Right lung (tissue), 10 donors: ENCODE measurements at places on chromosomes 7 and 10. TPM values are rescaled to one million over a fixed set of nuclear protein-coding genes. Genes with fewer than 3 reads are reported as not detected.

The TMEM178B gene
- 5.2 TPM for polyA plus RNA-seq

The GIMAP5 gene
- polyA plus RNA-seq, result 14.4 TPM

The SPAG6 gene
- 1.9 TPM for polyA plus RNA-seq

The CHAT gene
- polyA plus RNA-seq, result not detected

The GPR15LG gene
- not detected for polyA plus RNA-seq

The SLC13A1 gene
- polyA plus RNA-seq, result not detected

The ATE1 gene
- polyA plus RNA-seq, result 40.1 TPM

The TUBAL3 gene
- polyA plus RNA-seq, result not detected

The SLC26A3 gene
- polyA plus RNA-seq, result not detected

The ASIC3 gene
- polyA plus RNA-seq, result 4.9 TPM

The ODAD2 gene
- 5.1 TPM for polyA plus RNA-seq

The BEND7 gene
- 15.1 TPM for polyA plus RNA-seq

The HABP2 gene
- polyA plus RNA-seq, result 0.15 TPM

The ZNF727 gene
- polyA plus RNA-seq, result 0.30 TPM

The IL6 gene
- 0.96 TPM for polyA plus RNA-seq

- DNase-seq, result no peak
Observed at GRCh38 chr7:18896343-18896975, 221.0 kb downstream of the TWIST1 start.

DNA sequence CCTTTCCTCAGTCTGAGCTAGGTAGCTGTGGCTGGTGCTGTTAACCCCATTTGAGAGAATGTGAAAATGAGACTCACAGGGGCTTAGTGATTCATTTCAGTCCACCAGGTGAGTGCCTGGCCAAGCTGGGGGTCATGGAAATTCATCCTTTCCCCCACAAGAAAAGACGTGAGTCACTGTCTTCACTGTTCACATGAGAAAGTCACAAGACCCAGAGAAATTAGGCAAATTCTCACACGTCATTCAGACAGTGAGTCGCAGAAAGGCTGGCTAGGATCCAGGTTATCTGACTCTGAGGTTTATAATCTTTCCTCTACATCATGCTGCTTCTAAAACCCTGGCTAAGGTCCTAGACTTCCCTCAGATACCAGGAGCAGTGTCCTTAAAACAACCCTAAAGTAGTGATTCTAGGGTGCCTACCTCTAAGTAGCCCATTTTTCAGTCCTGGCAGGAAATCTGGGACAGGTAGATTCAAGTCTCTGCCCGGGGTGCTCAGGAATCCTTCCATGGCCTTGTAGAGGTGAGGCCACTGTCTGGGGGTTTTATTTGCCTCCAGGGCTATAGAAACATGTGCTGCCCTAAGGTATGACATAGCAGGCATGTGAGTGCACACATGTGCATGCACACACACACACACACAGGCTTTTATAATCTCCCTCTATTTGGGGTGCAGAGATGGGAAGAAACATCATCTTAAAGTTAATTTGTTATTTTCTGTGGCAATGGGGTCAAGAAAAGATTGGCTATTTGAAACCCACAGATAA is 427.9 kb upstream of the CELF2 start:
- DNase-seq, result peak; percentile 41

GRCh38 chr7:19677180-19677579 is 31.7 kb downstream of the POLR1F start:
- no peak for DNase-seq

DNA sequence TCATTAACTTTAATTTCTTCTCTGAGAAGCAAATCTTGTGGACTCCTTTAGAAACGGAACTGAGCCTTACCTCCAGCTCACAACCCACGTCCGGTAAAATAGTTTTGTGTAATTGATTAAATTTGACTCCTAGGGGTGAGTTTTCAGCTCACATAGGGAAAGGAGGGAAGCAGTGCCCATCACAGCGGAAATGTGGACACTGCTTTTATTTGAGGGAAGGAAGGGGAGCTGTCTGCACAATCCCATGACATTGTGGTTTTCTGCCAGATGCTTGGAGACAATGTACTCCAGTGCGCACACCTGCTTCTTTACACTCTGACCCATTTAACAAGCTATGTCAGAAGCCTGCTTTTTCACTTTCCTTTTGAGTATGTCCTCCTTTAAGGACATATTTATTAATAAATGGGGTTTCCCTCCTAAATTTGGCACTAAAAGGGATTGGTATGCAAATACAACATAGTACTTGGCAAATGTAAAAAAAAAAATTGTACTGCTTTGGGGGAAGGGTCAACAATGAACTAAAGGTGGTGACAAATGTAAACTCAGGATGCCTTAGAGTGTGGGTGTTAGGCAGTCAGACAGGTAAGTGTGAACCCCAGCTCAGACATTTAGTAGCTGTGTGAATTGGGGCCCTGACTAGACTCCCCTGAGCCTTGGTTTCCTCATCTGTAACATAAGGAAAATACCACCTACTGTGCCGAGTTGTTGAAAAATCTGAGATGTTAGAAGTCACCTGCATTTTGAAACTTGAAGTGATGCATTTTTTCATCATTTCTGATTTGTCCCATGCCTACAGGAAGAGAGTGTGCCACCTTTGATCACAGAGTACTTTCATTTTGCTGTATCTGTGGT is 90.2 kb upstream of the KLF6 start:
- no peak for DNase-seq

- no peak for DNase-seq
Observed at GRCh38 chr10:127003032-127003685, 97.9 kb downstream of the DOCK1 start.

GRCh38 chr7:88386665-88387156 is 80.0 kb upstream of the STEAP4 start:
- no peak for DNase-seq

- DNase-seq, result no peak
Observed at GRCh38 chr10:74949034-74949832, 122.8 kb downstream of the KAT6B start.

GRCh38 chr7:115009139-115009538 is 87.2 kb downstream of the MDFIC start:
- DNase-seq, result no peak

GRCh38 chr10:44244745-44245600 is 139.9 kb downstream of the CXCL12 start:
- DNase-seq, result no peak

DNA sequence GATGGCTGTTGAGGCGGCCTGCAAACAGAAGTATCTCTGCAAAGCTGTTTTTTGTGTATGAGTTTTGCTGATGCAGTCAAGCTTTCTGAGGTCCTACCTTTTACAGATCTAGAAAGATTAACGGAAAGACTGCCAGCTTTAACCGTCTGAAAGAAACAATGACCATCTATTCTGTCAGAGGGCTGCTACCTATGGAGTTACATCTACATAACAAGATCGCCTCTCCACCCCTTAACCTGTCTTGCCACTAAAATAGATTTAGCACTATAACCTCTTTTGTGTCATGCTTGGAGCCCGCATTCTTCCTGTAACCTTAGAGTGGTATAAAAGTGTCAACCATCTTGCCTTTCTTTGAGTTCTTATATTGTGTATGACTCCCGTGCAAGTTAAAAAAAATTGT is 291.2 kb downstream of the POM121L12 start:
- no peak for DNase-seq

DNA sequence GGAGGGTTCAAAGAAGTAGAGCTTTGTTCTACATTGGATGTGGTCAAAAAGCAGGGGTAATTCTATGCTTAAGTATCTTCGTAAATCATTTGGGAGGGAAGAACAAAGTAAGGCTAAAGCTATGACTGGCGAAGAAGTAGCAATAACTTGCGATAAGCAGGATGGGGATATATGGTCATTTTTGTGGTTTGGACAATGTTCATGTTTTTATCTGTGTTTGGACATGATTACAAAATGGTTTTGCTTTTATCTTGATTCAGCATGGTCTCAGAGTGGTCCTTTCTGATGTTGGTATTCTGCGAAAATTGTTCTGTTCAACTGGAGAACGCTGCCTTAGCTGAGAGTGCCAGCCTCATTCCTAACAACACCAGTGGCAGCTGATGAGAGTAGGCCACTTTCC is 208.8 kb downstream of the SEMA3A start:
- no peak for DNase-seq

DNA sequence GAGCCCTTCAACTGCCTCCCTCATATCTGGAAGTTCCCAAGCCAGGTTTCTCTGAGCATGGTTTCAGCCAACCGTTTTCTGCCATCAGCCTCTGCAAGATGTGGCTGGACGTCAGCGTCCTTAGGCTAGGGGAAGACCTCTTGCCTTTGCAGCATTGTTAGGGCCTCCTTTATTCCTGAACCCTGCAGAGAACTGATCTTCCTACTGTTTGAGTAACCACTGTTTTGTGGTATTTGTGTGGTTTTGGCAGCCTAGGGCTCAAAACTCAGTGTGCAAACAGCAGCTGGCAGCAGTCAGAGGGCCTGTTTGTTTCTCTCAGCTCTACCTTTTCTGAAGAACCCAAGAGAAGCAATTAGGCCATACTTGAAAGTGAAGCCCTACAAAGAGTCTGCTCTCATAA is 83.4 kb upstream of the SEMA3E start:
- no peak for DNase-seq

- no peak for DNase-seq
Observed at GRCh38 chr7:26919906-26920493, 55.6 kb upstream of the SKAP2 start.

DNA sequence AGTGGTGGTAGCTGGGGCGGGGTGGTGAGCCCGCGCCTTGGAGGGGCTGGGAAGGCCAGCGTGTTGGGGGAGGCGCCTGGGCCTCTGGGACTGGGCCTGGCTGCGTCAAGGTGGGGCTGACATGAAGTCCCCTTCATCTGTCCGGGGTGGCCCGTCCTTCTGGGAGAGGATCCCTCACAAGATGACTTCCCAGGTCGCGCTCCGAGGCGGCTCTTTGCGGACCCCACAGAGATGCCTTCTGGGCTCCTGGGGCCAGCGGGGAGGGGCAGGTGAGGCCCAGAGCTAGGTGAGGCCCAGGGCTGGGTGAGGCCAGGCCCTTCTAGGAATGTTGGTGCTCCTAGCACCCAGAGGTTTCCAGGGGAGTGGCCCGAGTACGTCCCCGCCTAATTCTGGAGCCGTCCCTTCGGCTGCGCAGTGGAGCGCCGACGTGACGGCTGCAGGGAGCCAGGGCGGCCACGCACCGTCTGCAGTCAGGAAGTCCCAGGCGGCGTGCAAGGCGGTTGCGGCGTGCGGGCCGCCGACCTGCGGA is 58.2 kb upstream of the NUPR2 start:
- DNase-seq, result no peak

DNA sequence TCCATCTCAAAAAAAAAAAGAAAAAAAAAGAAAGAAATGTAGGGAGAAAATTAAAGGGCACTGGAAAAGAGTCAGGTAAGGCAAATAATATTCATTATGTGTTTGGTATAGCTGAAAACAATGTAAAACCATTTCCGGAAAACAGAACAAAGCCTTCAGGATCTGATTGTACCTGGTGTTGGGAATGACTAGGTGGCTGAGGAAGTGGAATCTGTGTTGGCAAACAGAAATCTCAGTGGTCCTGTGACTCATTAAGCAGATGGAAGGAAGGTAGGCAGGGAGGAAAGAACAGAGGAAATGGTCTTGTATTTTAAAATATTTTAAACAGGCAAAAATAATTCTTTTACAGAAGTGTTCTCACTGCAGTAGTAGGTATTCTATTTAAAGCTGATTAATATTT is 55.7 kb upstream of the GATA3 start:
- no peak for DNase-seq

GRCh38 chr10:112983444-112984056 is 33.5 kb downstream of the TCF7L2 start:
- no peak for DNase-seq

GRCh38 chr7:55546814-55547213 is 25.5 kb downstream of the VOPP1 start:
- DNase-seq, result no peak

- DNase-seq, result peak; percentile 44
Observed at GRCh38 chr10:94066411-94066810, 72.7 kb downstream of the PLCE1 start.

DNA sequence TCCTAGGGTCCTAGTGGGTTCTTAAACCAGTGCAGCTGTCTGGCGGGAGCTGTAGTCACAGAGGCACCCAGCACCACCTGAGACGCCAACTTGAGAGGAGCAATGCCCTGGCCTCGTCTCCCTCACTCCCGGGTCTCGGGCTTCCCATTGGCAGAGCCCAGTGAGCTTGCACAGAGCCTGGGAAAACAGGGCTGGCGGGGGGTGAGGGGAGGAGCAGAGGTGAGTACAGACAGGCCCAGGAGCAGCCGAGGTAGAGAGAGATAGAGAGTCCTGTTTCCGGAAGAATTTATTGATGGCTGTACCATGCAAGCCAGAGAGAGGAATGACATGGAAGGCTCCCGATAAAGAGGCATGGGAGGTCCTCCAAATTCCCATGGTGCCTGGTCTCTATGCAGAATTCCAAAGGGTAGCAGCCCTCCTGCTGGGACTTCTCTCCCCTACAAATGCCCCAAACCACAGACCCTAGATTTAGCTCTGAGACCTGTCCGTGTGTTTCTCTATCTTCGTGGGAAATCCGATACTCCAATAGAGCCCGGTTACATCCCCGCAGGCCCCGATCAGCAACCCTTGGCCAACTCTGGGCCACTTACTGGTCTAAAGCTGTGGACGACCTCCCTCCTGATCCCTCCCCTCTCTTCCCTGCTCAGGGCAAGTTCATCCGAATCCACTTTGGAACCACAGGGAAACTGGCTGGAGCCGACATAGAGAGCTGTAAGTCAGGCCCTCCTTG is 20.3 kb upstream of the MYH16 start:
- no peak for DNase-seq

GRCh38 chr10:107058331-107058730 is 106.2 kb downstream of the SORCS1 start:
- DNase-seq, result no peak

- no peak for DNase-seq
Observed at GRCh38 chr7:17166824-17167379, 131.6 kb upstream of the AHR start.

DNA sequence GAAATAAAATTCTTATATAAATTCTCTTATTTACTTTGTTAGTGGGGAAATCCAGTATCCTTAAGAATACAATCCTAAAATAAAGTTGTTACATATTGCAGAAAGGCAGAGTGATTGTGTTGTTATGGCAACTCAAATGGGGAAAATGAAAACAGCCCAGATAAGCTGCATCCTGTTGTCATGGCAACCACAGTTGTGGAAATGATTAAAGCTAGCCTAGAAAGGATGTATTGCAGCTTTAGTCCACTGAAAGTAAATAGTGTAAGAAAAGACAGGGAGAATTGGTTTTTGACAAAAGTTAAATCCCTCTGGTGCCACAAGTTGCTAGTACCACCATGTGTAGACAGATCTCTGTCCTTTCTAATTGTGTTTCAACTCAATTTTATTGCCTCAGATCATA is 43.2 kb downstream of the BTRC start:
- DNase-seq, result peak; percentile 67

GRCh38 chr7:78329001-78329655 is 530.6 kb downstream of the PHTF2 start:
- DNase-seq, result no peak

GRCh38 chr10:80659289-80659688 is 121.6 kb downstream of the SH2D4B start:
- no peak for DNase-seq

DNA sequence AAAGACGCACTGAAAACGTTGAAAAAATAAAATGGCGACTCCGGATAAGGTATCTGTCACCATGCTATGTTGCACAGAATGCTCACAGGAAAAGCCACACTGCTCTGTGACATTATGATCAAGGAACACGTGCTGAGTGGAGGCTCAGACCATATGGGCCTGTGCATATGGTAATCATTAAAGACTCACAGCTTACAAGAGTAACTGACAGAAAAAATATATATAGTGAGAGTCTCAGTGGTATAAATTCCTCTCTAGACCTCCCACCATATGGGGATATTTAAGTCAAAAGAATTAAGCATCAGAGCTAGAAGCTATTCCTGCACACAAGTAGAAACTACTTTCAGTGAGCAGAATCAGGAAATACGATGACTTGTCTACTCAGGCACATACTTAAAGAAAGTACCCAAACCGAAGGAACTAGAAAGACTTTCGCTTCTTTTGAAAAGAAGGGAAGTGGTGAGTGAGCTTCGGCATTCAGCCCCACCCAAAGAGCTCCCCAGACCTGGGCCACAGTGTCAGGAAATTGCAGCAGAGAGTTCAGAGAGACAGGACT is 65.1 kb upstream of the MPP7 start:
- DNase-seq, result no peak
